ENCODE measurements at places on chromosomes 5 and 9.

- DNase-seq: no peak
These were observed 52.1 kb upstream of the EXOC3 start for GRCh38 chr5:390623-391491.

DNA sequence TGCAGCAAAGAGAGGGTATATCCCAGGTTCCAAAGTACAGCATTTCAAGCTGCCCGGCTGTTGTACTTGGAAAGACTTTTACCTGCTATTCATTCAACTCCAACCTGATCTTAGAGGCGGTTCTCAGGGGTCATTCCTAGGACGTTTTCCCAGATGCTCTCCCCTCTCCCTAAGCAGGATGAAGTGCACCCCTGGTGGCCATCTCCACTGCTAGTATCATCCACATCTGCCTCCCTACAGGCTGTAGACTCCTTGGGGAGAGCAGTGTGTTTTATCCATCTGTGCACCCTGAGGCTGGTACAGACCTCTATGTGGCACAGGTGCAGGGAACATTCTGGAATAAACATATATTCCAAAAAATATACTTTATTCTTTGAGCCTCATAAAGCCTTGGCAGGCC is 56.8 kb downstream of the PTPN3 start:
- DNase-seq: no peak

DNA sequence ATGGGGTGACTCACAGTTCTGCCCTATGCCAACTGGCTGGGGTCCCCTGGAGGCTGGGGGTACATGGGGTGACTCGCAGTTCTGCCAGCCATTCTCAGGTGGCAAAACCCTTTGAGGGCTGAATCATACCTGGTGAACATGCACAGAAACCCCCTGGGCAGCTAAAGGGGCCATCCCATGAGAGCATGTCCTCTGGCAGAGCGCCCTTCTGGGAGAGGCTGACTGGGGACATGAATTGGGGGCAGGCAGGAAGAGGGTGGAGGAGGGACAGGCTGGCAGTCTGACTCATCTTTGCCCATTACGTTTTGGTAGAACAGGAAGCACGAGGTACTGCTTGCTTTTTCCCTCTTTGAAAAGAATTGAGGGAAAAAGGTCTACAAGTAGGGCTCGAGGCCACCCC is 16.7 kb downstream of the TRAF1 start:
- peak; percentile 70 for DNase-seq

DNA sequence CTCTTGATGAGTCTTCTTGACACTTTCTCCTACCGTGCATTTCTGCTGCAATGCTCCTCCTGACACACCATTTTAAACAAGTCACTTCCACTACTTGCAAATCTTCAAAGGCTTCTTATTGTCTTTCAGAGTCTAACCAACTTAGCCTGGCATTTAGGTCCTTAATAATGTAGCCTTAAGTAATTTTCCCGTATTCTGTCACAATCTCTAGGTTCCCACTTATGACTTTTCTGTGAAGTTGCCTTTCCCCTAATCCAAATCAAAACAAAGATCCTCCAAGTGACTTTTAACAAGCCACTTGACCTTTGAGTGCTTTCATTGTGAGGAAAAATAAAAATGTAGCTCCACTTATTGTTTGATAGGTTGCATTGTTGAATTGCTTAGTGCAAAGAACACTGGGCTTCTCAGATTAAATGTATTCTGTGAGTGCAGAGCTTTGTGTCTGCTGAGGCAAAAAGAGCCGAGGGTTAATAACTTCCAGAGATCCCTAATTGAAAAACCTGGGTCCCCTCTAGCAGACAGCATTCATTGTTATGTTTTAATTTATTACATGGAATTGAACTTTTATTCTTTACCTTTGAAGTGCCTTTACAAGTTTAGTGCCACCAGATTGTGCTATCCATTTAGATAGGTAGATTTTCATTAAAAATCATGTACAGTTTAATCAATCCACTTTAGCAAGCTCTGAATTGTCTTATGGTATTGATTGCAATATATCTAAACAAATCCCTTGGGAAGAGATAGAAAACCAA is 341.7 kb upstream of the TYRP1 start:
- DNase-seq: no peak

DNA sequence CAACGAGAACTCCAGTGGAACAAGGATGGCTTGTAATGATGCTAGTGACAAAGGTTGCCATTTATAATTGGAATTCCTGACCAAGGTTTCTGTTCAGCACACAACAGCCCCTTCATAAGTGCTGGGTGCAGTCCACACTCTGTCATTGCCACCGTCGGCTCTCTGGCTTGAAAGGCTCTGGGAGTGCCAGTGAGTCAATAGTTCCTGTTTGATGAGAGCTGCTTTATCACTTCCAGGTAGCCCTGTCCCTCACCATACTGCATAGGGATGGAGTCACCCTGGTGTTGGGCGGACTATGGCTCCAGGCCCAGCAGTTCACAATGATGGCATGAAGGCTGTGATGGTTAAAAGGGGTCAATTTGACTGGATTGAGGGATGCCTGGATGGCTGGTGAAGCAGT is 34.6 kb upstream of the SEMA4D start:
- DNase-seq: peak; percentile 56

Data from activated T-cell treated with anti-CD3 and anti-CD28 coated beads, Interleukin-2, amount 50 U/mL, for 72 hours (primary cell).